ENCODE measurements at places on chromosomes 12 and 14. TPM values are rescaled to one million over a fixed set of nuclear protein-coding genes. Genes with fewer than 3 reads are reported as not detected.

ZFHX2 gene
- total RNA-seq = 0.44 TPM

OTUB2 gene
- total RNA-seq = 5.5 TPM

KRT74 gene
- total RNA-seq = 0.12 TPM

PSMD9 gene
- 48.7 TPM for total RNA-seq

TAS2R19 gene
- 1.2 TPM for total RNA-seq

GALNT8 gene
- not detected for total RNA-seq

ZBTB42 gene
- total RNA-seq = 6.4 TPM

IFNG gene
- total RNA-seq = not detected

BTG1 gene
- total RNA-seq = 119 TPM

GRCh38 chr12:103441437-103442181 is 54.2 kb downstream of the C12orf42 start:
- ATAC-seq = peak; percentile 72

DNA sequence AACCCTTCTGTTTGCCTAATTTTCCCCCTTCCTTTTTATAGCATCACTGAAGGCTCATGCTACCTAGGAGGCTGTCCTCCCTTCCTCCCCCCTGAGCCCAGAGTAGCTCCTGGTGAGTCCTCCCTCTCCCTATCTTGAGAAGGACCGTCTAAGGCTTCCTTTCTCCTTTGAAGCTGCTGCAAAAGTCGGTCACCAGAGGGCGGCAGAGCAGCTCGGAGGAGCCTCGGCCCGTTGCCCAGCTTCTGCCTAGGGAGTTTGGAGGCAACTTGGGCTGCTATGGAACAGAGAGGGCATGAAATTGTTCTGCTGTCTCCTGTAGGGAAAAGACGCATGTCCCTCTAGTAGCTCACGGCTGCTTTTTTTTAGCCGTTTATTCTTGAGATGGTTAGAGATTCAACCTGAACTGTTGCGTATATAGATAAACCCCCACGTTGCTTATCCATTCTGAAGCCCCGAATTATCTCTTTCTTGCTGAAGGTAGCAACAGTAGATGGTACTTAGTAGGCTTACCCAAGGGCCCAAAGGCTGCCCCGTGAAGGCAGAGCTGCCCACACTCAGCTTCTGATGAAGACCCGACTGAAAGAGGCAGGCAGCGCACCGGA is 5.7 kb downstream of the WNT5B start:
- ATAC-seq = peak; percentile 66

DNA sequence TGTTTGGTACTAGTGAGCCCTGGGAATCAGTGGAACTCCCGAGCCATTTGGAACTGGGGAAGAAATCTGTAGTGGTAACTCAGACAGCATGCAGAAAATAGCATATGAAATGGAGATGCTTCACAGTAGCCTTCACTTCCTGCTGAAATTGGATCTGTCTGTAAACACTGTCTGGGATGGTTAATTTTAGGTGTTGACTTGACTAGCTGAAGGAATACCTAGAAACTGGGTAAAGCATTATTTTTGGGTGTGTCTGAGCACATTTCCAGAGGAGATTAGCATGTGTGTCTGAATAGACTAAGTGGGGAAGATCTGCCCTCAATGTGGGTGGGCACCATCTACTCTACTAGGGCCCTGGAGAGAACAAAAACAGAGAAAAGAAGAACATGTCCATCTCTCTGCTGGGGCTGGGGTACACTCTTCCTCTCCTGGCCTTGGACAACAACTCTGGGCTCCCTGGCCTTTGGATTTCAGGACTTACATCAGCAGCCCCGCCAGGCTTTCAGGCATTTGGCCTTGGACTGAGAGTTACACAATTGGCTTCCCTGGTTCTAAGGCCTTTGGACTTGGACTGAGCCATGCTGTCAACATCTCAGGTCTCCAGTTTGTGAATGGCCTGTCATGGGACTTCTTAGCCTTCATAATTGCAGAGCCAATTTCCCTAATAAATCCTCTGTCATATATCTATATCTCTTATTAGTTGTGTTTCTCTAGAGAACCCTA is 14.0 kb upstream of the CRADD start:
- no peak for ATAC-seq

GRCh38 chr12:62910549-62911169 is 24.3 kb downstream of the PPM1H start:
- ATAC-seq = no peak

- no peak for ATAC-seq
Observed at GRCh38 chr12:5537771-5538170, 105.9 kb downstream of the NTF3 start.

GRCh38 chr12:129331356-129332085 is 478.2 kb downstream of the GLT1D1 start:
- no peak for ATAC-seq

DNA sequence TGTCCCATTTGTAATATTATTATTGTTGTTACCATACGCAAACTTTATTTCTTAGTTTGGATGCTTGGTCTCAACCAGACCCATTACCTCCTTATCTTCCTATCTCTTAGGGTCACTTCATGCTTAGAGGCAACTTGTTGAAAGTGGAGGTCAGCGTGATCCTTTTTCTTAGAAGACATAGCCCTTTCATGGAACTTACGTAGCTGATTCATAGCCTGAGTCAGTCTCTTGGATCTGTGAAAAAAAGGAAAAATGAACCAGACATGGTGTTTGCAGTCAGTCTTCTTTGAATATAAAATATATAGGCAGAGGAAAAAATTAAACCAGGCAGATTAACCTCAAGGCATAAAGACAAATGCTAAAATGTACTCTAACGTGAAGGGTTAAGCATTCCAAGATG is 613.7 kb downstream of the DIO2 start:
- ATAC-seq = no peak

GRCh38 chr12:64273527-64274403 is 51.7 kb upstream of the KICS2 start:
- ATAC-seq = peak; percentile 66

GRCh38 chr14:75835156-75835725 is 146.6 kb downstream of the TGFB3 start:
- ATAC-seq = no peak

GRCh38 chr12:105222284-105222655 is 13.7 kb downstream of the APPL2 start:
- no peak for ATAC-seq

- ATAC-seq = no peak
Observed at GRCh38 chr14:61064856-61065255, 83.8 kb downstream of the SLC38A6 start.

DNA sequence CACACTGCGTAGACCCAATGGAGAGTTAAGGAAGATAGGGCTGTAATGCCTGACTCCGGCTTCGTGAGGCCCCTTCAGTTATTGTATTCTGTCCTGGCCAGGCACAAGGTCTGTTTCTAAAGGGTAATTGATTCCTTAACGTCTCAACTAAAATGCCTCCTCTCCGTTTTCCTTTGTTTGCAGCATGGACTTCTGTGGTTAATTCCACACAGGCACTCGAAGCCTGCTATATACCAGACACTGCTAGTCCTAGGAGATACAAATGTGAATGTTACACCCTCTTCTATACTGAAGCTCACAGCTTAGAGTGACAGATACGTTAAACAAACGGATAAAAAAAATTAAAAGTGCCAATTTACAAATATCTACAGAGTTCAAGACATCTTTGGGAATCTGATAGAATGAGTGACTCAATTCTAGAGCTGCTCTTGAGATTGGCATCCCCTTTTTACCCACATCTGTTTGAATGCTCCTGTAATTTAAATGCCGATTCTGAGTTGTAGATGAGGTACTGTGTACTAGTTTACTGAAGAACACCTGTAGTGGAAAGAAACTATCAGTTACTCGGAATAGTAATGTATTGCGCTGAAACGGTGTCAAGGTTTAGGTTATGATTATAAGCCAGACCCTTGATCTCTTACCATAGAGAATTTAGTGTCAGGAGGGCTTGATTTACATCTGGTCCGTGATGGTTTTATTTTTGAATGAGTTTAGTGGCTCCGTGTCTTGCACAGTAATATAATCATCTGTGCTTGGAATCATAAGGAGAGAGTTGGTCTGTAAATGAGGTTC is 784 bp downstream of the PSMA6 start:
- no peak for ATAC-seq

DNA sequence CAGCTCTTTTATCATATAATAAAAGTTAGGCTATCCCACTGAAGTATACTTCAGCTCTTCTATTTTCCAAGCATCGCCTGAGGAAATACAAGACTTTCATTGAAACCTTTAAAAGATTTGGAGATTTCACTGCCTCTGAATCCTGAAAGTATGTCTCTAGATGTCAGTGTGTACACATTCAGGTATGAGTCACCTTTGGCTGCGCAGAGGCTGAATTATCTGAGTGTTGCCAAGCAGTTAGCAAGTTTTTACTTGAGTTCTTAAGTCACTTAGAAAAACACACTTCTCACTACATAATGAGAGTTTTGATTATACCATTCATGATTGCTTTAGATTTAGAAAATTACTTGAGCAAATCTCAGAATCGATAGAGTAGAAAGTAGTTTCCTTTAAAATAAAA is 210.3 kb downstream of the TMTC2 start:
- peak; percentile 95 for ATAC-seq

- no peak for ATAC-seq
Observed at GRCh38 chr12:13194401-13195110, 2.0 kb upstream of the EMP1 start.

DNA sequence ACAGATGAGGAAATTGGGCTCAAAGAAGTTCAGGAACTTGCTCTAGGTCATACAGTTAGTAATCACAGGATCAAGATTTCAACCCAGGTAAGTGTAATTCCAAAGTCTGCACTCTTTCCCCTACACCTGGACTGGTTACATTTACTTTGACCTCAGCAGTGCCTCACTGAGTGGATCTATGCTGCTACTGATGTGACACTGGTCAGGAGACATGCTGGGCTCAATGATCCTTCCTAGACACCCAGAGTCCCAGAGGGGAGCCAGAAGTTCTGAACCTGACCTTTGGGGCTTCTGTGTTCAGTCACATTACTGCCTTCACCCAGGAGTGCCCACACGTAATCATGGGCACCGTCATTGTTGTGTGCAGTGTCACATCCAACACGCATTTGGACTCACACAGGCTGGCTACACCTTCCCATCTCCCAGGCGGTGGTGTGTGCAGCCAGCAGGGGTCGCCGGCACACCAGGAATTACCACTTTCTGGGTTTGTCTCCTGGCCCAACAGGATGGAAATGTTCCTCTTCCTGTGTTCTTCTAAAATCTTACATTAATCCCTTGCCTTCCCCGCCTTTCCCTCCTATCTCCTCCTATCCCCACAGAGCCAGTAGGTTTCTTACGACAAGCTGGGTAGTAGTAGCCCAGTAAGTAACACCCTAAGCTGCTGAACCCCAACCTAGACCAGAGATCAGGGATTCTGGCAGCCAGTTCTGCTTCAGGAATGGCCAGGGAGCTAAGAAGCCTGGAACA is 25.6 kb downstream of the CALCOCO1 start:
- peak; percentile 86 for ATAC-seq

GRCh38 chr12:54216797-54217661 is 28.2 kb upstream of the SMUG1 start:
- peak; percentile 54 for ATAC-seq

DNA sequence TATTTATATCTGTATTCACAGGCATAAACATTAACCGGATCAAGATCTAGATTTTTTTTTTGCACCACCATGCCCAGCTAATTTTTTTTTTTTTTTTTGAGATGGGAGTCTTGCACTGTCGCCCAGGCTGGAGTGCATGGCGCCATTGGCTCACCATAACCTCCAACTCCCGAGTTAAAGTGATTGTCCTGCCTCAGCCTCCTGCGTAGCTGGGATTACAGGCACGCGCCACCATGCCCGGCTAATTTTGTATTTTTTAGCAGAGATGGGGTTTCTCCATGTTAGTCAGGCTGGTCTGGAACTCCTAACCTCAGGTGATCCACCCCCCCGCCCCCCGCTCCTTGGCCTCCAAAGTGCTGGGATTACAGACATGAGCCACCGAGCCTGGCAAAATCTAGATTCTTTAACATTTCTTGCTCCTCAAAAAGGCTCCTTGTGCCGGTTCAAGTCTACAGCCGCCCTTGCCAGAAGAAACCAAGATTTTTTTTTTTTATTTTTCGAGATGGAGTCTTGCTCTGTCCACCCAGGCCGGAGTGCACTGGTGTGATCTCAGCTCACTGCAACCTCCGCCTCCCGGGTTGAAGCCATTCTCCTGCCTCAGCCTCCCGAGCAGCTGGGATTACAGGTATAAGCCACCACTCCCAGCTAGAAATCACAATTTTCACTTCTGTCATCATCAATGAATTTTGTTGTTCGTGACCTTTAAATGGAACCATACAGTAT is 36.9 kb upstream of the SLC2A3 start:
- no peak for ATAC-seq

DNA sequence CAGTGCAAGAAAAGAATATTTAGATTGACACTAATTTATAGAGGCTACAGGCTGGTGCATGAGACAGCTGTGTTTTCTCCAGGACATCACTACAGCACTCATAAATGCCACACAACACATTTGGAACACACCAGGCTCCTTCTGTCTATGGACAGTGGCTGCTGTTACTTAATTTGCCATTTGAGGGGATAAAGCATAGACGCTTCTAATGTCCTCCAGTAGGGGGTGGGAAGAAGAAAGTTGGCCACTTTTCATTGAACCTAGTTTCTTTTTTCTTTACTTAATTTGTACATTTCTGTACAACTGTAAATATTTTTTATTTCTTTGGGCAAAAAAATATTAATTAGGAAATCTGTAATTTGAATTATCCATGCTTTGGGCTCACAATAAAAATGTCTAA is 12.4 kb upstream of the RTN1 start:
- ATAC-seq = no peak
